Sciatic nerve (tissue), 2 donors: ENCODE measurements at places on chromosomes 5 and 9. TPM values are rescaled to one million over a fixed set of nuclear protein-coding genes. Genes with fewer than 3 reads are reported as not detected.

GRCh38 chr5:1793301-1793740, 6.3 kb downstream of the MRPL36 start:
- no peak for DNase-seq

DNA sequence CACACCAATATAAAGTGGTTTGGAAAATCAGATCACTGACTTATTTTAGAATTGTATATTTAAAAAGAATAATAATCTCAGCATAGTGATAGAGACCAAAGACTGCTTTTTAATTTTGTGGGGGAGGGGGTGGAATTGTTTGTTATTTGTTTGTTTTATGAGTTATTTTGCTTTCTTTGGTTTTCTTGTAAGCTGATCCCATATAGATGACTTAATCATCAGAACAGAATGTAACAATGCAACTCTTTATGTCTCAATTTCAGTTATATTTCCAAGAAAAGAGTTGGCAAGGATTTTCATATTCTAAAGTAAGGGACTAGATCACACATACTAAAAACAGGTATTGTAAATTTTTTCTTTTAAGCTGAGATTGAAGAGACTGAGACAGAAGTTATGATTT, 984.9 kb downstream of the TLE4 start:
- no peak for DNase-seq

- no peak for DNase-seq
Measured at GRCh38 chr5:132766806-132767055, 10.3 kb downstream of the SEPTIN8 start.

DNA sequence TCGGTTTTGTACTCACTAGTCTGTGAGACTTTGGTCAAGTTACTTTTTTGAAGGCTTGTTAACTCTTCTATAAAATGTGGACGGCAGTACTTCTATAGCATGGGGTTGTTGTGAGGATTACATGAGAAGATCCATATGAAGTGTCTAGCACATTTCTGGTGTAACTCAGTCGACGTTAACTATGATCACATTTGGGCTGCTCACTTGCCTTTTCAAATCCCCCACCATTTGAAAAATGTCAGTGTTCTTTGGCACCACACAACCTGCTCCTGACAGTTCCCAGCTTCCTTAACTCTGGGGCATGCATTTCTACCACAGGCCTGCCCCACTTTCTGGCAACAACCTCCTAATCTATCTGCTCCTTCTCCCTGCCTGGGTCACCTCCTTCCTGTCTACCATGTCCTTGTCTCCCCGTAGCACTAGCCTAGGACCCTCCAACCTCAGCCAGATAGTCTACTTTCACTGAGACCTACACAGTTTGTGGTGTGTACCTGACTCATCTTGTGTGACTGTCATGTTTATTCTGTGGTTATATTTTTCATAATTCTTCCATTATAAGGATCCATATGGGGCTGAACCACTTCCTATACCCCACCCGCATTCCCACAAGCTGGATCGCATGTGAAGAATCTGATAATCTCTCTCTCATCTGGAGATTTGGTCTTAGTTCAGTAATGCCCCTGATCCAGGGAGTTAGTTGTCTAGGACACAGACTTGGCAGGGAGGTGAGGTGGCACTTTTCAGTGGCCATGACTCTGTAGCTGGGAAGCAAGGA, 30.2 kb upstream of the BASP1 start:
- DNase-seq: no peak

DNA sequence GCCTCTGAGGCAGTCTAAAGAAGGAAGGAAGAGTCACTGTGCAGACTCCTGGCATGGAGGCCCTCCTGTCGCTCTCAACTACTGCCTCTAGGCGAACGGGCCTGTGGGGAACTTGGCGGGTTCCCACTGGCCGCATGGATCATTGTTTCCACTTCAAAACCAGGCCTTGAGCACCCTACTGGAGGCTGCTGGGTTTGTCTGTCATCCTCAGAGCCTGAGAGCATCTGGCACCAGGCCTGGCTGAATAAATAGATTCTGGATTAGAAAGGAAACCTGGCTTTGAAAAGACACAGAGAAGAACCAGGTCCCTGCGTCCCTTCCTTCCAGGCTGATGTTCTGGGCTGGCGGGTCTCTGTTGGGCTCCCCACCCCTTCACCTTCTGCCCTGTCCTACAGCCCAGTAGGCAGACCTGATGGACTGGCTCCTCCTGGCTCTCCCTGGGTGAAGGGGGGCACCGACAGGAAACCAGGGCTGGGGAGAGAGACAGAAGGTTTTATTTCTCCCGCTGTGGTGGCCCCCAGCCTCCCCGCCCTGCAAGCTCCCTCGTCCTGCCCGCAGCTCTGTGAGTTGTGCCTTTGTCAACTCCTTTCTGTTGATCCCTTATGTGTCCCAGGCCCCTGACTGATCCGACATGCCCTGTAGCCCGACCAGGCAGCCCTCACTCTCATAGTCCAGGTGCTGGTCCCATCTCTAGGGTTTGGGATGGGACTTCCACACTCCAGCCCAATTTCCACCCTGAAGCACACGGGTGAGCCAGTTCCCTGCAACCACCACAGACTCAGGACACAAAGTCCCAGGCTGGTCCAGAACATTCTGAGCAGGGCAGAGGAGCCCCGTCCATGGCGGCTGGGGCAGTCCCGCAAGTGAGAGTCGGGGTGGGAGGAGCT, 50.1 kb downstream of the ADAMTS2 start:
- peak; percentile 47 for DNase-seq

GRCh38 chr5:72556351-72557166, 49.3 kb upstream of the ZNF366 start:
- peak; percentile 73 for DNase-seq

- no peak for DNase-seq
Measured at GRCh38 chr5:142644640-142645361, 41.1 kb downstream of the FGF1 start.

C9orf43 gene
- total RNA-seq: 0.45 TPM

FANCC gene
- total RNA-seq: 13.6 TPM

GABRA6 gene
- not detected for total RNA-seq

SCGB3A2 gene
- total RNA-seq: 1.0 TPM
